ENCODE measurements at places on chromosomes 4 and X.
A peak's percentile ranks its signal among the peaks of the same experiment; 100 is the strongest.

- no peak for DNase-seq
These were observed 92.5 kb downstream of the RAPGEF2 start for GRCh38 chr4:159195361-159195769.

DNA sequence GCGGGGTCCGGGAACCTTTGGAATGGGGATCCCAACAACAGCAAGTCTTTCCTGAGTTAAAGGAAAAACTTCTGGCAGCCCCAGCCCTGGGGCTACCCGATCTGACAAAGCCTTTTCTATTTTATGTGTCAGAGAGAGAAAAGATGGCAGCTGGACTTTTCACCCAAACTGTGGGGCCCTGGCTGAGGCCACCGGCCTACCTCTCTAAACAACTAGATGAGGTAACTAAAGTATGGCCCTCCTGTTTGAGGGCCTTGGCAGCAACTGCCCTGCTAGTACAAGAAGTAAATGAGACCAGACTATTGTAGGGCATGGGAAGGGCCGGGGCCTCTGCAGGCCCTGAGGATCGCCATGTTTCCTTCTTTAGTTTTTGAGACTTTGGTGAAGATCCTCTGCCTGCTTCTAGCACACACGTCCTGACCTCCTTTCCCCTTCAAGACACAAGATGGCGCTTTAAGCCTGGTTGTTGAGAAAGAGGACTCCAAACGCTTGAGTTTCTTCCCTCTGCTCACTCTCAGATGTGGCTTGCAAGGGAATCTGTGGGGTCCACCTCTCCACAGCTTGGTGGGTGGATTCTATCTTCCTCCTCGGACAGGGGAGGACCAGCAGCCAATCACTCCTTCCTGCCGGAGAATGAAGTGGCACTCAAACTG, 18.5 kb upstream of the DRD5 start:
- peak; percentile 45 for DNase-seq

GRCh38 chrX:49268702-49269009, 937 bp upstream of the PPP1R3F start:
- no peak for DNase-seq

- DNase-seq: no peak
These were observed 94.4 kb upstream of the LIMCH1 start for GRCh38 chr4:41443340-41444079.

- DNase-seq: no peak
These were observed 985.0 kb downstream of the C4orf33 start for GRCh38 chr4:130080872-130081451.

GRCh38 chr4:80619070-80619674, 283.6 kb downstream of the CFAP299 start:
- no peak for DNase-seq

DNA sequence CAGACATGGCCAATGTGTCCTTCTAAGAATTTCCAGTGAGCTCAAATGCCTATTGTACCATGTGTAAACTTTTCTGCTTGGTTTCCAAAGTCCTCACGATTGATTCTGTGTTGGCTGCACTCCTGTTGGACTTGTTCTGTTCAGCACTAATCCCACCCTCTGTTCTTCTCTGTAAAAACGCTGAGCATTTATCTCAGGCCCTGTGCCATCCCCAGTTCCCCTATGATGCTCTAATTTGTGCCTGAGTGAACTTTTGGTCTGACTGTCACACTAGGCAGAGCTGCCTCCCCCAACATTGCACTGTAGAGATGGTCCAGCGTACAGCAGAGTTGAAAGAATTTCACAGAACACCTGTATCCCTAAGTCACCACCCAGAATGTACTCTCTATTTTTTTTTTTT, 76.1 kb upstream of the STS start:
- no peak for DNase-seq

GRCh38 chrX:38102875-38103274, 96.5 kb downstream of the SYTL5 start:
- no peak for DNase-seq

DNA sequence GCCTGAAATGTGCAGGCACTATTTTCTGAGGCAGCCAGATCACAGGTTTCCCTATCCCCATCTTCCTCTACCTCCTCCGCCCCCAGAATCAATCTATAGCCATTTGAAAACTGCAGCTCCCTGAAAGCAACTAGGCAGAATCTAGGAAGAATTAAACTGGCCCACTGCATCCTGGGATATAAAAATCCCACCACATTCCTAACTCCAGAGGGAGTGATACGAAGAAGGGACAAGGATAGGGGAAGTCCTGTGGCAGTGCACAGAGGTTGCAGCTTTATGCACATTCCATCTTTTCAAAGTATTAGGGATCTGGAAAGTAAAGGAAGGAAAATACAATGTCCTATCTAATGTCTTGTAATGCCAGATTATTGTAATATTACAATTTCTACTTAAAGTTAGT, 18.3 kb upstream of the HERC3 start:
- no peak for DNase-seq

Measured in hippocampal formation (tissue), 2 donors.